ENCODE measurements at places on chromosomes 16 and 17. TPM values are rescaled to one million over a fixed set of nuclear protein-coding genes. Genes with fewer than 3 reads are reported as not detected.

DNA sequence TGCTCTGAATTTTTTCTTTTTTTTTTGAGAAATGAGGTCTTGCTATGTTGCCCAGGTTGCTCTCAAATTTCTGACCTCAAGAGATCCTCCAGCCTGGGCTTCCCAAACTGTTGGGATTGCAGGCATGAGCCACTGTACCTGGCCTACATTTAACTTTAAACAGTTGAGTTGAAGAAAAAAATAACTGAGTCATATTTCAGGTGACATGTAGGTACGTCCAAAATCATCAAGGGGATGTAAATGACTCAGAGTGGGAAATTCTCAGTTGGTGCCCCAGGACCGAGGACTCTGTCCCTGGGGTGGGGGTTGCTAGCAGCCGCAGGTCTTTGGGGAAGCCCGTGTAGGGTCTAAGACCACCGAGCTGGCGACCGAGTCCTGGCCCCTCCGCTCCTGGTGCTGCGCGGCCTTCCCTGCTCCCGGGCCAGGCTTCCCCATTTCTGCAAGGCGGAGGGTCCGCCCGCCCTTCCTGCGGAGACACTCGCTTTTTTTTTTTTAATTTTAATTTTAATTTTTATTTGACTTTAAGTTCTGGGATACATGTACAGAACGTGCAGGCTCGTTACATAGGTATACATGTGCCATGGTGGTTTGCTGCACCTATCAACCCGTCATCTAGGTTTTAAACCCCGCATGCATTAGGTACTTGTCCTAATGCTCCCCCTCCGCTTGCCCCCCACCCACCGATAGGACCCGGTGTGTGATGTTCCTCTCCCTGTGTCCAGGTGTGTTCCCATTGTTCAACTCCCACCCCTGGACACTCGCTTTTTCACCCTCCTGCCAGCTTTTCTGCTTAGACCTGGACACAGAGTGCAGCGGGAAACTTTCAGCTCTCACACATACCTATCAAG, 12.7 kb upstream of the N4BP1 start:
- DNase-seq, result no peak

- no peak for DNase-seq
Observed at GRCh38 chr17:57909551-57909950, 45.7 kb downstream of the CUEDC1 start.

GRCh38 chr17:72119873-72120641, 763 bp upstream of the SOX9 start:
- no peak for DNase-seq

DNA sequence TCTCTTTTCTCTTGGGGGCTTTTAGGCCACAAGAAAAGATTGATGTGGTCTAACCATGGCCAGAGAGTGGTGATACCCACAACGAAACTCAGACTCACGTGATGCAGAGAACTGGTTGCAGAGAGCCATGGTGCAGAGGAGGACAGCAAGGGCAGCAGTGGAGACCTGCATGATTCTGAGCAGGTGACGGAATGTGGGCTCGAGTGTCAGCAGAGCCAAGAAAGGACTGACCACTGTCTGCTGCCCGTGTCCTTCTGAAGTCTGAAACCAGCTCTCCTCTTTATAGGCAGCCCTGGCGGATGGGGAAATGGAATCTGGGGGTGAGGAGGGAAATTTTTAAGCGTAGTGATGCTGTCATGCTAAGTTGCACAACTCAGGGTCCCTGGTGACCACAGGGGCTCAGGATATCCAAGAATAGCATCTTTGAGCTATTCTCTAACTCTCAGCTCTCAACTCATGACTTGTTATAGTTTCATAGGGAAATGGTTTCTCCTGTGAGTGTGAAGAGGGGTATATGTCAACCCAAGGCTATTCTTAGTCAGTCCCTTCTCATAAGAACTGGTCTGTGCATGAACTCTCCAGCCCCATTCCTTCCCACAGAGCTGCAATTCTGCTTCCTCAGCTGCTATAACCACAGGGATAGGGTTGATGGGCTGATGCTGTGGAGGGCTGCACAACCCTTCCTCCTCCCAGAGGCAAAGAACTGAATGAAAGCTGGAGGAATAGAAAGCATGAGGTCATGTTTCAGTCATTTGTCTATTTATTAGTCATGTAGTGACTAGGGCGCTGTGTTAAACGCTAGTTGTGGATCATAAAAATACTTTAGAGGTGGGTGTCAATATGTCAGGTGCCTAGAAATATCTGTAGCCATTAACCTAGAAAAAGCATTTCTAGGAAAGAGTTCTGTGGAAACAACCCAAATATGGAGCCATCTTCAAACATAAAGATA, at the start of gene CCL3:
Gene CCL3 (minus strand): TSS at position 256 of the 949 bp plus-strand sequence. CDS start 85 bp downstream, at position 171.
- peak; percentile 65 for DNase-seq

DNA sequence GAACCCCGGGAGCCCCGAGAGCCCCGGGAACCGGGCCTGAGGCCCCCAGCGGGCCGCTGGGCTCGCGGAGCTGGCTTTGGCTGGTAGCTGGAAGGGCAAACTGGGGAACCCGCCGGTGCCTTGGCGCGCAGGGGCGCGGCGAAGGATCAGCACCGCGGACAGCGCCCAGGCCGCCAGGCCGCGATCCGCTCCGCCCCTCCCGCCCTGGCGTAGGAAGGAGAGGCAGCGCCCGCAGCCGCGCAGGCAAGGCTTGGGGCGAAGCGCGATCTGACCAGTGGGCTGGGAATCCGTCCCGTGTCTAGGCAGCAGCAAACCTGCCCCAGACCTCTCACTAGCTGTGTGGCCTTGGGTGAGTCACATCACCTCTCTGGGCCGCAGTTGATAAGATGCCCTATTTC, 331 bp upstream of the CCDC92B start:
- peak; percentile 84 for DNase-seq

GRCh38 chr17:64196601-64197000, 66.5 kb downstream of the TEX2 start:
- no peak for DNase-seq

DNA sequence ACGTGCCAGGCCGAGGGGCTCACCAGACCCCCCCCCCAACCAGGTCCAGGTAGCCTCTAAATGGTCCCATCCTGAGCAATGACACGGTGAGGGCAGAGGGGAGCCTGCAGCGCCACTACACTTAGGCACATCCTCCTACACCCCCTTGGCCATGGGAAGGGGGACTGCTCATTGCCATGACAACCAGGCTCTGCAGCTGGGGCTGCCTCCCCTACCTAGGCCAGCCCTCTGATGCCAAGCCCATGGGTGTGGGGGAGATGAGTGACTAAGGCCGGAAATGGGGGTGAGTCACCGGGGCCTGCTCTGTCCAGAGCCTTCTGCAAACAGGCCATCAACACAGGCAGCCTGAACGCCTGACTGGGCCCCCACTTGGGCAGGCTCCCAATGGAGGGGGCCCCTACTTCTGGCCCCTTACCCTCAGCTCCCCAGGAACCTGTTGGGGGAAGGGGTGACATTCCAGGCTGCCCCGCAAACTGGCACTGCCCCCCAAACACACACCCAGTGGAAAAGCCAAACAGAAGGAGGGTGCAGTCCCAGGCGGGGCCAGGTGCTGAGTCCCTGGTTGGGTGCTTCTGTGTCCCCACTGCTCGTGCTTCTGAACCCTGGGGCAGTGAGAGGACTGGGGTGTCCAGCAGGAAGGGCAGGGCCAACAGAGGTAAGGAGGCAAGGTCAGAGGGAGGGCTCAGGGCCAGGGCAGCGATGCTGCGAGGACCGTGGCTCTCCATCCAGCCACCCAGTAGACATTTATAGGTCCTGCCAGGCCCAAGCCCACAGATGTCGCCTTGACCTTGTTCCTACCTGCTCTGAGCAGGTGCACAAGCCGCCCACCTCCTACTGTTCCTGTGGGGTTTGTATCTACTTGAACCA, 8.2 kb downstream of the PLCD3 start:
- DNase-seq, result no peak

DNA sequence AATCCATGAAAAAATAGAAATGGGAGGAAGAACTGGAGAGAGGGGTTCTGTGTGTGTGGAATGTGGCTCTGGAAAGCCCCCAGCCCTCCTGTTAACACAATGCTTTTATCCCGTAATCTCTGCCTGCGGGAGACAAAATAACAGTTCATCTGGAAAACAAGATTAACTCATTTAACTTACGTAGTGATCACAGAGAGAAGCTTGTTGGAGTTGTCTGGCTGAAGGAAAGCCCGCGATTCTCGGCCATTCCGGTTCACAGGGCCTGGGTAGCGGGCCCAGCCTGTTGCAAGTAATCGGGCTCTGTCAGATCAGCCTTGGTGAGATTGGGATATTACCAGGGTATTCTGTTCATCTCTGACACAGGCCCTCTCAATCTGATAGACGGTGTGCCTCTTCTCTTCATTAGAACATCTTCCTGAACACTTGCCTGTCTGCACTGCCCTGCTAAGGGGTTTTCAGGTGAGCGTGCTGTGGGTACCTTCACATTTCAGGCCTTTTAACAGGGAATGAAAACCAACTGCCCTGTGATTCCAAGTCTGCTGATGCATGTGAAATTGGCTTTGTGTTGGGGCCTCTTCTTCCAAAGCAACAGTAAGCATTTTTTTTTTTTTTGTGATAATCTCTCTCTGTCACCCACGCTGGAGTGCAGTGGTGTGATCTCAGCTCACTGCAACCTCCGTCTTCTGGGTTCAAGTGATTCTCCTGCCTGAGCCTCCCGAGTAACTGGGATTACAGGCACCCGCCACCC, 609.9 kb downstream of the WWOX start:
- no peak for DNase-seq

- peak; percentile 40 for DNase-seq
Observed at GRCh38 chr17:5121186-5121841, 5.5 kb downstream of the USP6 start.

DNA sequence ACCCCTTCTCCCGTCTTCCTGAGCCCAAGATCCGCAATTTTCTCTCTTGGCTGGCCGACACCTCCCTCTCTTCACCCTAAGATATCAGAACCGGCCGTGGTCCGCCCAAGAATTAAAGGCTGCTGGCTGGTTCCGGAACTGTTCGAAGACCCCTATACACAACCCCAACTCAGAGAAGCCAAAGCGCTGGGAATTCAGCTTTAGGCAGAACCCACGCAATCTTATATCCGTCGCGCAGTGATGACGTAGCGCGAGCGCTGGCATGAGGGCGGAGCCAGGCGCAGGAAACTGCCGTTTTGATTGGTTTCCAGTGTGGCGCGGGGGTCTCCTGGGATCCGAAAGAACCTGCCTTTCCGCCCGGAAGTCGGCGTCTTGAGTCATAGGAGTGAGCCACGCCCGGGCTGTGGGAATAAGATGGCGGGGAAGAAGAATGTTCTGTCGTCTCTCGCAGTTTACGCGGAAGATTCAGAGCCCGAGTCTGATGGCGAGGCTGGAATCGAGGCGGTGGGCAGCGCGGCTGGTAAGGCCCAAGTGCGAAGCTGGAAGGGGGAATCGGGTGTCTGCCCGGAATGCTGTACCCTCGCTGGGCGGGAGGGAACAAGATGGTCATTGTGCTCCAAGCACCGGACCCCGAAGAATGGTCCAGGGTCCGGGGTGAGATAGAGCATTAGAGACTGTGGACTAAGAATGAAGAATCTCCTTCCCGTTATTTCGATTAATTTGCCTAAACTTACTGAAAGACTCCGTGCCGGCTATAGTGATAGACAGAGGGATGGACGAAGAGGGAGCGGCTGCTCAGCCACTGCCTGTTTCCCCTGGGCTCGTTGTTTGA, at the start of the genes RECQL5 and SAP30BP:
Gene RECQL5 (minus strand): TSS at position 196 of the 832 bp plus-strand sequence. CDS start 597 bp downstream, outside the sequence.
Gene SAP30BP (plus strand): TSS at position 380 of the 832 bp plus-strand sequence. CDS start 35 bp downstream, at position 415.
- DNase-seq, result peak; percentile 98

- no peak for DNase-seq
Observed at GRCh38 chr17:35368081-35368830, 5.2 kb downstream of the SLFN11 start.

DNA sequence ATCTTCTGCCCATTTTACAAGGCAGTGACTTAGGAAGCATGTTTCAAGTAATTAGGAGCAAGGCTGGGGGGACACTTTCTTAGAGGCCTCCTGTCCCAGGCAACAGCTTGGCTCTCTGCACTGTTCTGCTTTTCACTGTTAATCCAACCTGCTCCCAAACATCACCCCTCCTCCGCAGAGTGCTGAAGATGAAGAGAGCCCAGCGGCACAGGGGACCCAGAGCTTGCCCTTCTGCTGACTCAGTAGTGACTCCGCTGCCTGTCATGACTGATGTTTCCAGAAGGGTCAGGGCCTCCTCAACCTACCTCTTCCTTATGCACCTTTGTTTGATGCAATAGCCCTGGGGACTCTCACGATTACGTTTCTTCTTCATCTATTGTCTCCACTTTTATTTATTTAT, 38.9 kb upstream of the NDRG4 start:
- DNase-seq, result no peak

- no peak for DNase-seq
Observed at GRCh38 chr17:39752241-39752881, 14.6 kb downstream of the GRB7 start.

DNA sequence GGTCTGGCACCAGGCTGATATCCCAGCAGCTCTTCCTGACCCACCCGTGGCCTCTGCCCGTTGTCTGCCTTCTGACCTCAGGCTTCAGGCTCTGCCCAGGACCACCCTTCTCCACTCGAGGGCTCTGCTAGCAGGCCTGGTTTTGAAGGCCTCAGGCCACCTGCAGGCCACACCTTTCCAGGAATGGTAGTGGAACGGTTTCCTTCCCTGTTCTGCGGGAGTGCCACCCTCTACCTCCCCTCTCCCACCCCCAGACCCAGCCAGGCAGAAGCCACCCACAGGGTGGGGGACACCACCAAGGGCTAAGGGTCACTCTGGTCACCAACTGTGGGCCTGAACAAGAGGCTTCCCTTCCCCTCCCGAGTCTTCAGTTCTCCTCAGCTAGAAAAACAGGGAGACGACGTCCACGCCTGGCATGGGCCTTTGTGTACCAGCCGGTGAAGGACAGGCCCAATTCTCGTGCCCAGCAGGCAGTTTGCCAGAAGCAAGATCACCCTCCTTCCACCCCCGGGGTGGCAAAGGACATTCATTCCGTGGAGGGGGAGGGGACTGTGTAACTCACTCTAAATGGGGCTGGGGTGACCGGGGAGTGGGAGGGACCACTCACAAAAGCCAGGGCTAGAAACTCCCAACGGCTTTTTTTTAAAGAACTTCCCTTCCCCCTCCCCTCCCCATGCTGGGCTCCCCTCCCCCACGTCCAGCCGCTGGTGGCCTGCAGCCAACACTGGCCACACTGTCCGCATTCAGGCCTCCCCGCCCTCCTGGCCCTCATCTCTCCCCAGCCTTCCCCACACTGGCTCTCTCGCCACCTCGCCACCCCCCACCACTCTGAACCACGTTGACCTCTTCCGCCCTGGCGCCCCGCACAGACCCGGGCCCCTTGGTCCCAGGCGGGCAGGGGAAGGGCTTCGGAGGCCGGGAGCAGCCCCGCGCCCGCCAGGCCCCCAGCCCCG, 7.7 kb downstream of the CBX4 start:
- peak; percentile 91 for DNase-seq

DNA sequence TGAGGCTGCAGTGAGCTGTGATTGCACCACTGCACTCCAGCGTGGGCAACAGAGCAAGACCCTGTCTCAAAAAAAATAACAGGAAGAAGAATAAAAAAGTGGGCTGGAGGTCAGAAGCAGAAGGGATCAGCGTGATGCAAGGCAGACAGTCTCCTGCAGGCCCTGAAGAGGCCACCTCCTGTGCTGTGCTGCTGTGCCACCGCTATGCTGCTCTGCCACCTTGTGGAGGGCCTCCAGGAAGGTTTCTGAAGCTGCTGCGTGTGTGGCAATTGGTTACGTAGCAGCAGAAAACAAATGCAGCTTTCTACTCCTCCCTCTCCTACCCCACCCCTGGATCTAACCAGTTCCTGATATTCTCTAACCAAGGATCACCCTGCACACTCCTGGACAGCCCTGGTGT, 815.5 kb downstream of the KCNJ18 start:
- DNase-seq, result no peak

- DNase-seq, result no peak
Observed at GRCh38 chr16:5709889-5710288, 612.3 kb upstream of the EEF2KMT start.

GRCh38 chr16:19542138-19542821, 13.2 kb upstream of the VPS35L start:
- DNase-seq, result no peak

GRCh38 chr16:79892278-79892677, 291.7 kb upstream of the MAF start:
- no peak for DNase-seq

ZPBP2 gene
- total RNA-seq, result not detected

GPRC5C gene
- 62.9 TPM for total RNA-seq

PAFAH1B1 gene
- 160 TPM for total RNA-seq

FBXL16 gene
- 6.5 TPM for total RNA-seq
